SK-N-SH treated with all-trans-retinoic acid at 6 μM for 48 hours (cell line): ENCODE measurements at places on chromosomes 2 and 18.

- peak; percentile 81 for ATAC-seq
Observed at GRCh38 chr2:161990741-161991140, 83.3 kb downstream of the DPP4 start.

DNA sequence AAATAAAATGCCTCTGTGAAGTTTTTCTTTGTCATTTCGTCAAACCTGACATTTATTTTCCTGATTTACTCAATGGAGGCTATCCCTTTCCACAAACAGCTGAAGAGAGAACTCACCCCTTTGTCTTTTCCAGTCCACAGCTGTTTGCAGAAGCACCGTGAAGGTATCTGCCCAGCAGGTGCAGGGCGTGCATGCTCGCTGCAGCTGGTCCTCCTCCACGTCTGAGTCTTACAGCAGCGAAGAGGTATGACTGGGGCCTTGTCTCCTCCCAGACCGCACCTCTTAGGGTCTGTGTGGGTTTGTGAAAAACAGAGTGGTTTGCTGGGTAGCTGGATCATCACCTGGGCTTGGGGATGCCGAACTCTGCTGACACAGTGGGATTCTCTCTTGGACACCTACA is 9.7 kb downstream of the SPP2 start:
- no peak for ATAC-seq

GRCh38 chr2:21234001-21234400 is 110.2 kb downstream of the TDRD15 start:
- ATAC-seq: no peak

DNA sequence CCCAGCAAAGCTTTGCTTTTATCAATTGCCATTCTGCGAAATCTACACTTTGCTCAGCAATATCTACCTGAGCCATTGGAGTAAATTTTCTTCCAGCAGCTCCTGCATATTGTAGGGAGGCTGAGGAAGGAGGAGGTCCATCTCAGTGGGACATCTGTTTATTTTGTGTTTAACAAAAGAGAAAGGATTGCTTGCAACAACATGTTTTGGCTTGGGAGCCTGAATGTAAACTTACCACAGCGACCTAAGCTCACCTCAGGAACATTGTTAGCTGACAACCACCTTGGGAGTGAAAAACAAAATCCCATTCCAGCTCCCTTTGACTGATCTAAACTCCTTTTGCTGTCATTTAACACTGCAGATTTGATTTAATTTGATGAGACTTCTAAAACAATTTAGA is 356.1 kb downstream of the SS18 start:
- ATAC-seq: no peak

DNA sequence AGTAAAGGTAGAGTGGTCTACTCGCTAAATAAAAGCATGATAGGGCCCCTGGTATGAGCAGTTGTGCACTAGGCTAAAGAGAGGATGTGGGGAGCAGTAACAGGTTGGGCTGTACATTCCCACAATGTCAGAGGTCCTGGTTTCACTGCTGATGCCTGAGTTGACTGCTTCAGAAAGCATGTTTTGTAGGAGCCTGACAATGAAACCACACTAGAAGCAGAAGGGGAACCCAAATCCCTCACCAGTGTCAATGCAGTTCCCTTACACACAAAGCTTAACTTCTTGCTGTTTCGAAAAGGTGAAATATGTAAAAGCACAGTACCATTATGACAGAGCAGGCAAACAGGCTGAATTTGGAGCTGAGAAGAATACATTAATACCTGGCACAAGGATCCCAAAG is 291.7 kb upstream of the KYNU start:
- ATAC-seq: no peak

GRCh38 chr2:23940718-23941620 is 706 bp downstream of the UBXN2A start:
- peak; percentile 67 for ATAC-seq

- ATAC-seq: no peak
Observed at GRCh38 chr18:7072593-7072992, 45.0 kb downstream of the LAMA1 start.

DNA sequence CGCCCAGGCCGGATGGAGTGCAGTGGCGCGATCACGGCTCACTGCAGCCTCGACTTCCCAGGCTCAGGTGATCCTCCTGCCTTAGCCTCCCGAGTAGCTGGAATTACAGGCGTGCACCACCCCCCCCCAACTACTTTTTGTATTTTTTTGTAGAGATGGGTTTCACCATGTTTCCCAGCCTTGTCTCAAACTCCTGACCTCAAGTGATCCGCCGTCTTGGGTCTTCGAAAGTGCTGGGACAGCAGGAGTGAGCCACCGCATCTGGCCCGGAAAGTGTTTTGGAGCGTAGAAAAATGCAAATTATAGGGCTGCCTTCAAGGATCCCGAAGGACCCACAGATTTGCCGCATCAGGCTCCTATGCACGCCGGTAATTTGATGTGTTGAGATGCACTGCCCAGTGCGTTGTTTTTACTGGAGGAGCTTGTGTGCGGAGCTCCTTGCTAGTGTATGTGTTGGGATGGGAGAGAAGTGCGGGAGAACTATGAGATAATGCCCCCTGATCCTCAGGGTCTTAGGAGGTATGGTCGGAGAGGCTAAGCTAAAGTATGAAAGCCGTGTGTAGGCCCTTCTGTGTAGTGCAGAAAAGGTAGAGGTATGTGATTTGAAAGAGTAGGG is 1.2 kb upstream of the CLASP1 start:
- peak; percentile 8 for ATAC-seq

- no peak for ATAC-seq
Observed at GRCh38 chr18:76894566-76895346, 72.4 kb downstream of the ZNF236 start.

- ATAC-seq: no peak
Observed at GRCh38 chr18:7617738-7618422, 50.8 kb downstream of the PTPRM start.

DNA sequence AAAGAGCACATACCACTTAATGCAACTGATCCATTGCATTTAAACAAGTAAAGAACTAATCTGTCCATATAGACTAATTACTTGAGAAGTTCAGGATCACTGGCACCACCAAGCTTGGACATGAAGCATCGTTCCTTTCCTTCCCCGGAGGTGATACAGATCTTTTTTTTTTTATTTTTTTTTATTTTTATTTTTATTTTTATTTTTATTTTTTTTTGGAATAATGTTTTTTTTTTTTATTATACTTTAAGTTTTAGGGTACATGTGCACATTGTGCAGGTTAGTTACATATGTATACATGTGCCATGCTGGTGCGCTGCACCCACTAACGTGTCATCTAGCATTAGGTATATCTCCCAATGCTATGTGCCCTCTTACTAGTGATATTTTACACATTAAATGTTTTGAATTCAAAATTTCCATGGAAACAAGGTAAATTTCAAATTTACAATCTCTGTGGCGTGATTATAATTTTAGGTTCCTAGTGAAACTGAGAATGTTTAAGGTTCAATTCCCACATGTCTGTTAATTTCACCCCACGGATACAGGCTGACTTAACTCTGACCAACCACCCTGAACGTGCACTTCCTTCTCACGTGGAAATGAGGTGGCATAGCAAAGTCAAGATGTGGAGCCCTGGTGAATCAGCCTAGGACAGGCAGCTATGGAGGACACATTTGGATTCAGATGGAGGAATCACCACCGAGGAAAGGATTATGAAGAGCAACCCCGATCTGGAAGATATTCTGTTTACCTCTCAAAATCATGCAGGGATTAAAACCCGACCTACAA is 101.6 kb upstream of the THOC1 start:
- no peak for ATAC-seq
